ENCODE measurements at places on chromosomes 4 and X. TPM values are rescaled to one million over a fixed set of nuclear protein-coding genes. Genes with fewer than 3 reads are reported as not detected.

SLC34A2 gene
- 0.31 TPM for total RNA-seq

XAGE1A gene
- not detected for total RNA-seq

SLC6A8 gene
- 19.4 TPM for total RNA-seq

NOX1 gene
- not detected for total RNA-seq

TRPC5OS gene
- total RNA-seq, result not detected

Data from parietal lobe (tissue), 2 donors.